ENCODE measurements at places on chromosomes 5 and 9.

GRCh38 chr5:10584714-10585517, 21.0 kb downstream of the ANKRD33B start:
- DNase-seq: no peak

DNA sequence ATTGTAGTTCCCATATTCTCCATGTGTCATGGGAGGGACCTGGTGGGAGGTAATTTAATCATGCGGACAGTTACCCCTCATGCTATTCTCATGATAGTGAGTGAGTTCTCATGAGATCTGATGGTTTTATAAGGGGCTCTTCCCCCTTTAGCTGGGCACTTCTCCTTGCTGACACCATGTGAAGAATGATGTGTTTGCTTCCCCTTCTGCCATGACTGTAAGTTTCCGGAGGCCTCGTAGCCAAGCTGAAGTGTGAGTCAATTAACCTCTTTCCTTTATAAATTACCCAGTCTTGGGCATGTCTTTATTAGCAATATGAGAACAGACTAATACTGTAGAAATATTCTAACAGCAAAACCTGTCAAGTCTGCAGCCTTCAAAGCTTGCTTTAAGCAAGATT, 293.2 kb downstream of the CTNND2 start:
- DNase-seq: no peak

GRCh38 chr5:88188458-88189132, 80.0 kb downstream of the TMEM161B start:
- DNase-seq: no peak

GRCh38 chr9:29637471-29638237, 2064.4 kb upstream of the C9orf72 start:
- no peak for DNase-seq

- no peak for DNase-seq
Measured at GRCh38 chr5:150498501-150498900, 9.4 kb upstream of the NDST1 start.

- no peak for DNase-seq
Measured at GRCh38 chr5:155303120-155303519, 289.6 kb downstream of the KIF4B start.

- no peak for DNase-seq
Measured at GRCh38 chr5:54862036-54862435, 123.4 kb downstream of the ESM1 start.
